ENCODE measurements at places on chromosomes 4 and X.

DNA sequence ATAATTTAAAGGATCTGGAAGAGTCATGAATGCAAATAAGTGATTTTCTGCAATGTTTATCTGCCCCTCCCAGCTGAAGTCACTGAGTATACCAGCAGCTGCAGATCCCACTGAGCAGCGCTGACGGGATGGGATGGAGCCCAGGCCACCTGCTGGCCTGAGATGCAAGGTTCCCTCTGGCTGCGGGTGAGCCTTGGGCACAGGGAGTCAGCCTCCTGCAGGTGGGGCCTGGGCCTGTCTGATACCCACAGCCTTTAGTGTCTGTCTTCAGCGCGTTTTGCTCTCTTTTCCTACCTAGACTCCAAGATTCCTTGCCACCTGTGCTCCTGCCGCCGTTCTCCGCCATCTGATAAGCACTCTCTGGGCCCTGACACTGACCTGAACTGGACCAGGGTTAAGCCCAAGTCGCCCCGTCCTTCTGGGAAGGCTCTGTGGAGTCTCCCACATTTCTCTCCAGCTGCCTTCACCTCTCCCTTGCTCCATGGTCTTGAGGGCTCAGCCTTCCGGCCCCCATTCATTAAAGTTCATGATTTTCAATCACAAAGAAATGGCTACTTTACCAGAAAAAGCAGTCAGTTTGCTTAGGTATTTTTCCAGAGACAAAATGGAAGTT lies 223.1 kb upstream of the FAT1 start:
- DNase-seq = no peak

DNA sequence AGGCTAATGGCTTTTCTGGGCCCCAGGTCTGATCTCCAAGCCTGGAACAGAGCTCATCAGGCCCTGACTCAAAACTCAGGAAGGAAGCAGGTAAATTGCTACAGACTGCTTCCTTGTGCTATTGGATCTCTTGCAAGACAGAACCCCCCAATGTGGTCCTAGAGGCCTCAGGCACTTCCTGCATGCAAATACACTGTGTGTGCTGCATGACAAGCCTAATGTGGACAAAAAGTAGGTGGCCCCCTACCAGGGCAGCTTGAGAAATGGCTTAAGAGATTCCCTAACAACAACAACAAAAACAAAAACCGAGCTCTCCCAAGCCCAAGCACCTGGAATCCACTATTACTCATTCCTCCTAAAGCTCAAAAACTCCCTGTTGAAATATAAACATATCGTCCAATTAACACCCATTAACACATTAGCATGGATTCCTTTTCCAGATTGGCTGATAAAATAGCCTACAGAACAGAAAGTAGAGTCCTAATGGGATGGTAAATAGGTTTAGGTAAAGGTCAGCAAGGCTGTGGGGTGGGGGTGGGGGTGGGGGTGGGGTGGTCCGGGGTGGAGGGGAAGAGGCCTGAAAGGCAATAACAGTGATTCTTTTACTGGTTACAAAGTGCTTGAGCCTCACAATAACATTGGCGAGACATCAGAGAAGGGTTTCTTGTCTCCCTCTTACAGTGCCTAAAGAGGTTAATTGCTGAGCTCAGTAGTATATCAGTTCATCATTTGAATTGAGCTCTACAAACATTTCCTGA lies 24.1 kb upstream of the FGF16 start:
- no peak for DNase-seq

GRCh38 chrX:72123471-72124185 lies 8.1 kb downstream of the RTL5 start:
- DNase-seq = no peak

GRCh38 chrX:150769408-150769807 lies 76.2 kb downstream of the MTMR1 start:
- no peak for DNase-seq

DNA sequence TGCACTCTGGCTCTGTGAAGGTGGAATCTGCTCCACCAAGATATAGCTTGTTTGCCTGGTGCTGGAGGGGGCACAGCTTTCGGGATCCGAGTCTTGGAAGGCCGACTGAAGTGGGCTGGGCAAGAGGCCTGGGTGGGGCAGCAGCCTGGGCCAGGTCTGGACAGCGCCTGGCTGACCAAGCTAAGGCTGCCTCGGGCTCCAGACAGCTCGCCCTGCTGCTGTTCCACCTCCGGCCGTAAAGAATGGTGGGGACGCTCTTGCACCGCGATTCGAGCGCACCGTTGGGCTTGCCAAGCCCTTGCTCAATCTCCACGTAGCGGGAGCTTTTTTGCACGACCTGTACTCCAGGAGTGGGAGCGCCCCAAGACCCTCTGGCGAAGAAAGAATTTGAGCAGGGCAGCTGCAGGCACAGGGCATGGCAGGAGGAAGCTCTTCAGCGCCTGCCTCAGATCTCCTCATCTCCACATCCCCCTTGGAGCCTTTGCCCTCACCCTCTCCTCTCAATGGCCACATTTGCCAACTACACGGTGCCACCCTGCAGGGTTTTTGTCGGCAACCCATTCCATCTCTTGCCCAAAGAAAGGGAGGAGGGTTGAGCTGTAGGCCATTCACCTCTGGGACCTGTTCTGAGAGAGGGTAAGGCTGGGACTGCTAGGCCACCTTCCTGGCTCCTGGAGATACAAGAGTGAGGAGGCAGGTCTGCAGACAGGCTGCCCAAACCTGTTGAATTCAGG lies 18.9 kb downstream of the CNGA2 start:
- peak; percentile 31 for DNase-seq

DNA sequence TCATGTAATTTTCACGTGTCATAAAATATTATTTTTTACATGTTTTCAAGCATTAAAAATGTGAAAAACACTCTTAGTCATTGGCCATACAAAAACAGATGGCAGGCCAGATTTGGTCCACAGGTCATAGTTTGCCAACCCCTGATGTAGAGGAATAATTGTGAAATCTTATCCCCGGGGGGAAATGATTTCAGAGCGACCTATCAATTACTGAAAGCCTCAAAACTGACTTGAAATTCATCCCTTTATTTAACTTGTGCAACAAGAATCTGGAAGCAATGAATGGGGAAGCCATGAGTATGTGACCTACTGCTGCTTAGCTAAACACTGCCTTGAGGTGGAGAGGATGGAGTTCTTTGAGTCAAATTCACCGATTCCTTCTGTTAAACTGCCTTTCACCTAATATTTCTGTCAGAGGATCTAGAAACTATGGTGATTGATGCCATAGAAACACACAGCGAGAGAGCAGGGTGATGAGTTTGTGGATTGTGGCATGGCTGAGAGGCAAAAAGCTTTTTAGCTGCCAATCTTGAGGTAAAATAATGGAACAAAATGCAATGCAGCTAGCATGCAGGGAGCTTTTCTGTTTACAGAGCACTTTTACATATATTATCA lies 30.3 kb upstream of the BRS3 start:
- DNase-seq = no peak

GRCh38 chr4:7362341-7362740 lies 72.4 kb downstream of the PSAPL1 start:
- DNase-seq = no peak

DNA sequence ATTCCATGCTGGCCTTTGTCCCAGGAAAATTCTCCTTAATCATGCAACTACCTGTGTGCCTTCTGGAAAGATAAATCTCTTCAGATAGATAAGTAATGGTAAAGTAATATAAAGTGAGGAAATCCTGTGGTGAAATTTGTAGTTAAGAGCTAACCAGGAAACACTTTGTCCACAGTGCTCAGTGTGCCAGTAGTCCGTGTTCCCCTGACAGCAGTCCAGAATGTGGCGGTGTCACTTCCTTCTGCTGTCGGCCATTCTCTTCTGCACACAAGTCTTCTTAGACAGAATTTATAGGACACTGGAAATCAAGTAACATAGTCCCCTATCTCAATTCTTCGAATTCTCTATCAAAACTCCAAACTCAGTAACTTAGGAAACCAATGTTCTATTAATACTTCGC lies 5.7 kb upstream of the CXXC4 start:
- DNase-seq = no peak

GRCh38 chr4:55372259-55372658 lies 23.5 kb upstream of the TMEM165 start:
- DNase-seq = no peak

GRCh38 chr4:8675383-8675782 lies 82.8 kb downstream of the CPZ start:
- DNase-seq = peak; percentile 46

- no peak for DNase-seq
These were observed 286.1 kb upstream of the TENM3 start for GRCh38 chr4:181957088-181957487.

- DNase-seq = no peak
These were observed 729.0 kb upstream of the AADAT start for GRCh38 chr4:170818786-170819185.

DNA sequence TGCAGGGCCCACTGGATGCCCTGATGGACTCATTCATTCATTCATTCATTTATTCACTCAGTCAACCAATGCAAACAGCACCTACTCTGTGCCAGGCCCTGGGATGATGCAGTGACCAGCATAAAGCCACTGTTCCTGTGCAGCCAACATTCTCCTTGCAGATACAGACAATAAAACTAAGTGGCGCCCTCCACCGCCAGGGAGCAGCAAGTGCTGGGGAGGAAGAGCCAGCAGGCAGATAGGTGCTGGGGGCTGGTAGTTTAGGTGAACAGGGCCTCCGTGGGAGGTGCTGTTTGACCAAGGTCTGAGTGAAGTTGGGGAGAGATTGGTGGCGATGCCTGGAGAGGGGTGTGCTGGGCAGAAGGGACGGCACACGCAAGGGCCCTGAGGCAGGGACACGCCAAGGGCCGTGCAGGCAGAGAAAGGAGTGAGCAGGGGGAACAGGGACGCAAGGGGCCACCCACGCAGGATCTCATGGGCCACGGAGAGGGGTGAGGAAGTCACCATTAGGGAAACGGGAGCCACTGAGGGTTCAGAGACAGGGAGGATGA lies 65.5 kb downstream of the WFS1 start:
- no peak for DNase-seq

- DNase-seq = no peak
These were observed 418.8 kb downstream of the BCOR start for GRCh38 chrX:39678914-39679313.

GRCh38 chrX:119105826-119106225 lies 21.8 kb downstream of the KIAA1210 start:
- DNase-seq = no peak

DNA sequence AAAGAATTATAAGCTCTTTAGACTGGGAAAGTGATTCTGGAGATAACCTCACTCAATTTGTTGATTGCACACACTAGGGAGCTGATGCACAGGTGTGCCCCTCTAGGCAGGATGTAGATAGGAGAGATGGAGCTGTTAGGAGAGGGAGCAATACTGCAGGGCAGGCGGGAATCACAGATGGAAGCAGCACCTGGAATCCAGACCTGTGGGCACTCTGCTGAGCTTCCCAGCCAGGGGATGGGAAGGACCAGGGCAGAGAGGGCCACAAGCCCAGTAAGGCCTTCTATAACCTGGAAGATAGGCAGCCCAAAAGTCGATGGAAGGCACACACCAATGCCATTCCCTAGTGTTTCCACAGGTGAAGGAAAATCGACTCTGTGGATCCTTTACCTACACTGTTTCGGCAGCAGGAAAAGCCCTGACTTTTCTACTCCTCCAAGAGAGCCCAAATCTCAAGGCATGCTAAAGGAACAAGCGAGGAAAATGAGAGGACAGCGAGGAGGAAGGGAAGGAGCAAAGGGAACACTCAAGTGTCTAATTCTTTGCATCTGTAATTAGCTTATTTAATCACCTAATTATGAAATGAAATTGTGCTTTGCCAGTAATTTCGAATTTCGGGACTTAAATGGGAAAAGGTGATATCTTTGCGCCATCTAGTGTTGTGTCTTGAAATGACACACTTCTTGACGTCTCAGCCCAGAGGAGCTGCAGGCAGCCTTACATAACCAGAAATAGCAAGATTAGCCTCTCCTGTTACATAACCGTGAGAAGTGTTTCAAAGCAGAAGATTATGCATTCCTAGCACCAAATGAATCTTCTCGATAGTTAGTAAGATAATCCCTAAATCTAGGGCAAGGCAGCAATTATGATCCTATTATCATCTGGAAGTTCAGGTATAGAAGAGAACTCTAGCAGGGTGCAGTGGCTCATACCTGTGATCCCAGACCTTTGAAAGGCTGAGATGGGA lies 31.0 kb upstream of the TLR3 start:
- DNase-seq = peak; percentile 63

- no peak for DNase-seq
These were observed 835.6 kb upstream of the SLIT2 start for GRCh38 chr4:19416146-19416545.

DNA sequence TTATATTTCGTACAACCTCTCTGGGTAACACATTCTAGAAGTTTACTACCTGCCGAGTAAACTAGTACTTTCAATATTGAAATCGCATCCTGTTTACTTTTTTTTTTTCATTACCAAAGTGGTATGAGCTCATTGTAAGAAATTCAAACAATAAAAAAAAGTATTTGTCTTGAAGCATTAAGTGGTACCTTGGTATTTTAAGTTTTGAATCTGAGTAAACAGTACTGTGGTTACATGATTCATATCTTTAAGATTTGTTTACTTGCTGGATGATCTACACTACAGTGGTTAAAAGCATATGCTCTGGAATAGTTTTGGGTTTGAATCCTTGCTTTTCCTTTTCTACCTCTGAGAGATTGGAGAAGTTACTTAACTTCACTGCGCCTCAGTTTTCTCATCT lies 3.8 kb upstream of the MMGT1 start:
- DNase-seq = no peak

DNA sequence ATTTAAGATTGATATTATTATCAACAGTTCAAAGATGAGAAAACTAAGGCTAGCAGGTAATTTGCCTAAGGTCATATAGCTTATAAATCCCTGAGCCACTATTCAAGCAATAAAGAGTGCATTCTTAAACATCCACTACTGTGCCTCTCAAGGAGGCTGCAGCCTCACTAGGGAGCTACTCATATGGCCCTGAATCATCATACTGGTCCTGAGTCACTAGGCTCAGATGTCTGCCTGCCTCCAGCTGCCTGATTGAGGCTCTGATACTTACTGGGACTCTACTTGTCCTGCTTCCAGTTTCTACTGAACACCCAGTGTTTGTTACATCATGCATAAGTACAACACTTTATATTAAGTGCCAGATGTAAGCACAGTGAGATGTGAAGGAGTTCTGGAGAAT lies 110.7 kb downstream of the AASDH start:
- DNase-seq = no peak

- no peak for DNase-seq
These were observed 86.1 kb downstream of the SYNPO2 start for GRCh38 chr4:118974758-118975157.

GRCh38 chrX:132751063-132751690 lies 207.3 kb downstream of the HS6ST2 start:
- DNase-seq = peak; percentile 59

GRCh38 chrX:115437841-115438595 lies 123.0 kb upstream of the PLS3 start:
- DNase-seq = no peak

GRCh38 chr4:111676533-111676932 lies 468.7 kb upstream of the FAM241A start:
- DNase-seq = no peak

DNA sequence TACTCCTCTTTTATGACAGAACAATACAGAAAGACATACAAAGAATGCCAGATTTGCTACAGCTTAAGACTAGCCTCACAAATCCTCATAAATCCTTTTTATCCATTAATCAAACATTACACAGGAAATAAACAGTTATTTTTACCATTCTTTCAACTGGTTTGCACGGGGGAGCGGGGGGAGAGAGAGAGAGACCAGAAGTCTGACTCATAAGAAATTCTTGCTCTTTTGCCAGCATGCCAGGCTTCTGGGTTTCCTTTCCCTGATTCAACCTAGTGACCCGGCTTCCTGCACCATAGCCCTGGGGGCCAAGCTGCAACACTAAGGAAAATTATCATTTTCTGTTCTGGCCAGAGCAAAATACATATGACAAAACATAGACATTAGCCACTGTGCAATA lies 6.8 kb upstream of the RRAGB start:
- DNase-seq = no peak

GRCh38 chr4:6179362-6179761 lies 21.0 kb downstream of the JAKMIP1 start:
- DNase-seq = no peak
